RCC 7860 (cell line): ENCODE measurements at places on chromosomes 2 and 18.

DNA sequence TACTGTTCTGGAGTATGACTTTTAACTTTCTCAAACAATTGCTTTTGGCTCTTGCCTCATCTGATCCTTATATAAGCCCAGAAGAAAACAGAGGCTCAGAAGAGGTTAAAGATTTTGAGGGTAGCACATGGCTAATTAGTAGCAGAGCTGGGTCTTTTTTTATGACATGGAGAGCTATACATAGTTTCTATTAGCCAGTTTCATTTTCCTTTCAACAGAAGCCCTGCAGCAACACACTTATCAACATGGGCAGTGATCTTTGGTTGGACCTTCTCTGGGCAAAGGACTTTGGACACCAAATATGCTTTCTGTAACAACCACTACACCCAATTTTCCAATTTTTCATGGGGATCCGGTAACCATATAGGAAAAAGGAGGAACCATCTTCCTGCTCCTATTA, 64.9 kb downstream of the NCKAP5 start:
- no peak for DNase-seq

DNA sequence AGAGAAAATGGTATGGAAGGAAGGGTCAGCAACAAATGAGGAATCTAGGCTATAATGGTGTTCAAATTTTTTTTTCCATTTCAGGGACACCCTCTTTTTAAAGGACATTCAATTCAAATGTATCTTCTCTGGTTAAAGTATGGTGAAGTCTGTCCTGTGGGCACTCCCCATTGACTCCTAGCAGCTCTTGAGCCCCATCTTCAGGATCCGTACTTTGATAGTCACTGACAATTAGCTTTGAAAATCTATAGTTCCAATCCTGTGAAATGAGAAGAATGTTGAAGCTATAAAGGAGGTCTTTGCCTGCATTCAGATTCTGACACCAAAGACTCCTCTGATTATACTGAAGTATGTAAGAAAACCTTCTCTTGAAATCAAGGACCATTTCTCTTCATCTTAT, 43.3 kb downstream of the KCNH7 start:
- DNase-seq = no peak

GRCh38 chr18:70627182-70627802, 338.4 kb downstream of the SOCS6 start:
- no peak for DNase-seq

- peak; percentile 22 for DNase-seq
Observed at GRCh38 chr2:64018701-64019082, 536 bp downstream of the VPS54 start.

DNA sequence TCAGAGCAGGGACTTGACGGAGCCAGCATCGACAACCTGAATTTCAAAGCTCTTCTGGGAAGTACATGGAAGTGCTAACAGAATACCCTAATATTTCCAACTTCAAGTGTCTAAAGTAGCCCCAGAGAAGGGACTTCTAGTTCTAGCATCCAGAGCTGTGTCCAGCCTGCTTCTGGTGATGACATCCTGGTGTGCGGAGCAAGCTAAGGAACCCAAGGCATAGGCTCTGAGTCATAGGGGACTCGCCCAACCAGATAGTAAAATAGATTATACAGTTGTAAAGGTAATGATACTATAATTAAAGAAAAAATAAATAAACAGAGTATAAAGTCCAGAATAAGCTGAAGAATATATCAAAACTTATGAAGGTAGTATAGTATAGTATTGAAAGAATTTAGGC, 108.1 kb upstream of the SERPINE2 start:
- DNase-seq = no peak

DNA sequence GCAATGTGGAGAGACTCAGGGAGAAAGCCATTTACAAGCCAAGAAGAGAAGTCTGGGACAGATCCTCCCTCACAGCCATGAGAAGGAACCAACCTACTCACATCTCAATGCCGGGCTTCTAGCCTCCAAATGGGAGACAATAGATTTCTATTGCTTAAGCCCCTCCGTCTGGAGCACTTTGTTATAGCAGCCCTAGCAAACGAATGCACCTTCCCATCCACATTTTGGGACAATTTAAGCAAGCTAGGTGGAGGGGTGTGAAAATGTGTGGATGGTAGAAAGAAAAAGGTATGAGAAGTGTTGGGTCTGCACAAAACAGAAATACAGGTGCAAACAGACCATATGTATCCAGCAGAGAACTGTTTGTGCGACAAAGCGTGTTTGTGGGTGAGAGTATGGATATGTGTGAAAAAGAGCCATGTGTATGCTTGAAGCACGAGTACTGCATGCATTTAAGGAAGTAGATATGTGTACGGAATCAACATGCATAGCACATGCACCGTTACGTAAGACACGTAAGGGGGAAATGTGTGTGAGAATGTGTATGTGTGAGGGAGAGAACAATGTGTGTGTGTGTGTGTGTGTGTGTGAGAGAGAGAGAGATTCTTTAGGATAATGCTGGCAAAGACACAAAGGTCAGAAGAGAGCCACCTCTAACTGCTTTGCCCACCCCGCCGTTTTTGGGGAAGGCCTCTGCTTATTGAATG, 13.1 kb upstream of the E2F6 start:
- no peak for DNase-seq

- DNase-seq = no peak
Observed at GRCh38 chr2:32752205-32752604, 124.4 kb downstream of the TTC27 start.

- peak; percentile 30 for DNase-seq
Observed at GRCh38 chr2:77155511-77155910, 366.7 kb downstream of the LRRTM4 start.

GRCh38 chr18:71951001-71951400, 593.1 kb downstream of the CBLN2 start:
- DNase-seq = no peak

DNA sequence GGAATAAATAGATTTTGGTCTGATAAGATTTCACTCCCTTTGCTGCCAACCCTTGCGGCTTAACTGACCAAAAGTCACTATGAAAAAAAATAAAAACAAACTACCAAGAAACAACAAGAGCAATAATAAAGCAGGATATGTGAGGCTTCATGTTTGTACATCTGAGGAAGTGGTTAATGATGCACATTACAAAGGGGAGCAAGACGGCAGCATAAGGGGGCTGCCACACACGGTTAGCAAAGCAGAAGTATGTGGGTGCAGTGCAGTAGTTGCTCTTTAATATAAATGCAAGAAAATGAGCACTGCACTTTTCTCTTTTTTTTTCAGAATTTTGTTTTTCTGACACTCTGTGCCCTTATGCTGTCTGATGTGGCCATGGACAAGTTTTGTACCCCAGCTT, 377.1 kb upstream of the CNTNAP5 start:
- no peak for DNase-seq

DNA sequence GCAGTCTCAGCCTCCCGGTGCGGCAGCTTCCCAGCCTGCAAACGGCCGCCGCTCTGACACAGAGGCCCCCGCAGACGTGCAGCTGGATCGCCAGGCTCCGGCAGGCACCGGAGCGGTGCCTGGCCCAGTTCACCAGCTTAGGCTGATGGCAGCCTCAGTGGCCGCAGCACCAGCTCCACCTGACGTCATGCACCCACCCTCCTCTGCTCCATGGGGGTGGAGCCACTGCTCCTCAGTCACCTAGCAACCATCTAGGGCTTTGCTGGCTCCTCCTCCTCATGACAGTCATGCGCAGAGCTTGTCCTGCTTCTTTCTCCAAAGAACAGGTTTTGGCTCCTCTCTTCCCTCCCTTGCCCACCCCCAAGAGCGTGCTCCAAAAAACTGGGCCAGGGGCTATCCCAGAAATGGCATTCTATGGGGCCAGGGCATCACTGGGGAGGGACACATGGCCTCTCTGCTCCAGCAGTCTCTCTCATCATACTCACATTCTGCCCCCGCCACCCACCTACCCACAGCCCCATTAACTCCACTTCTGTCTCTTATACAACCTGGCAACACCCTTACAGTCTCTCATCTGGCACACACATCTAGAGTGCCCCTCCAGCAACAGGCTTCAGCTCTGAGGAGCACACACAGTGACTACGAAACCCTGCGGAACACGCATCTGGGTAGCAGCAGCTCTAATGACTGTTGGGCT, 5.5 kb downstream of the DCTN1 start:
- DNase-seq = no peak

DNA sequence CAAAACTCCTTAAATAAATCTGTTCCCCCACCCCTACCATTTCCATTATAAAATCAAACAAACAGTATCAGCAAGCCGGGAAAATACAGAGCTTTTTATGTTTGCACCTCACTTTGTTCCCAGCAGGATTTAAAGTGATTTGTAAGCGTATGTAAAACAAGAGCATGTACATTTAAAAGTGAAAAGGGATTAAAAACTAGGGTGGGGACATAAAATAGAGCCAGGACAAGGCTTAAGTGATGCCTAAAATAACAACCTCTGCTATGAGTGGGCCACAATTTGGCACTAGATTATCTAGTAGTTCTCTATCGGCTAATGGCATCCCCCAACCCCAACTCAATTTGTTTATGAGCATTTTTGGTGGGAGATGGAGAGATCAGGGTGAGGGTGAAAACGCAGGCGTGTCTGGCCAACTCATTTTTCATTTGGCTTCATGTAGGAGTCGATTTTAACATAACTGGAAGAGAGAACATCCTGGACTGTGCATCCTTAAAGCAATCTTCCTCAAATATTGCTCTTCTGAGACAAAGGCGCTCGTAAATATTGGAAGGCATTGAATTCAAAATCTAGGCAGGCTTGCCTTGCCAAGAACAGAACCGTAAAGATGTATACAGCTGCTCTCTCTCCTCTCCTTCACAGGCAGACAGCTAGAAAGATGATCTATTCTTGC, 34.5 kb upstream of the TSPYL6 start:
- DNase-seq = no peak

DNA sequence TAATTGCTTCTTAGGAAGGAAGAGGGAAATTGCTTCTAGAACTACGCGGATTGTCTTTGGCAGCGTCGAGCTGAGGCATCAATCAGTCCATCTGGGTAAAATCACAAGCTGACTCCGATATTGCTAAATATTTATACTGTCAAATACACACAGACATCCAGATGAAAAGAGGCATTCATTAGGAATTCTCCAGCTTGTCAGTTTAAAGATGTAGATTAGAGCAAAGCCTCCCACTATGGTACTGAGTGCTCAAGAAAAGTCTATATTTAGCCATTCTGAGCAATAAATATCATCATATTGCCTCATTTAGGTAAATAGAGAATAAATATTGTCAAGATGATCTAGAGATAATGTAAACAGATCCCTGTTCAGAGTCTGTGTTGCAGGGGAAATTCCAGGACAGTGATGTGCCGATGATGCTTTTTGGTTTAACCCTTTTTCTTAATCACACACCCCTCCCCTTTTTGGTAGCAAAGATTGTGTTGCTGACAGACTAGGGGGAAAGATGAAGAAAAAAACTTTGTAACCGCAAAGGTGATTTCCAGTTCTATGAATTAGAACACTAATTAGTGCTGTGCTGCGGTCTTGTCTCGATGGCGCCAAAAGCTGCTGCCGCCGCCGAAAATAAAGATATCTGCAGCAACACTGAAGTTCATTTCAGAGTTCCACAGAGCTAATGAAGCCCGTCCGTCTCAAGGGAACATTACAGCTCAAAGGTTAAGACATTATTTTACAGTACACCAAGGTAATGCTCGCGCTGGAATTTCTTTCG, 171.8 kb downstream of the PTGR3 start:
- DNase-seq = no peak

DNA sequence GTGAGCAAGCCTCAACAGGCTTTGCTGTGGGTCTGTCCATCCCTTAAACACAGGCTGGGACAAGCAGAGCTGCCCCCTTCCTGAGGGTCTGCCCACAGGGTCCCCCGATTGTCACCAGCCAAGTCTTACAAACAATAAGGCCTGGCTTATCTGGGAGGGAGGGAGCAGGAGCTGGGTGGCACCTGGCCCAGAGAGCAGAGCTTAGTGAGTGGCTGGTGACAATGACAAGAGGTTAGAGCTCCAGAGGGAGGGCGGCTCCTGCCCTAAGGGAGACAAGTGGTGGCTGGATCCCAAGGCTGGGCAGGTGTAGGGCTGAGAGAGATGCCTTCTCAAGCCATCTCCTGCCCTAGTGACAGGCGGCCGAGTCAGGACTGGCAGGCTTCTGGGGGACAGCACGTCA, 125.5 kb downstream of the KLHL29 start:
- DNase-seq = no peak

- no peak for DNase-seq
Observed at GRCh38 chr2:119119999-119120756, 38.4 kb downstream of the C1QL2 start.

DNA sequence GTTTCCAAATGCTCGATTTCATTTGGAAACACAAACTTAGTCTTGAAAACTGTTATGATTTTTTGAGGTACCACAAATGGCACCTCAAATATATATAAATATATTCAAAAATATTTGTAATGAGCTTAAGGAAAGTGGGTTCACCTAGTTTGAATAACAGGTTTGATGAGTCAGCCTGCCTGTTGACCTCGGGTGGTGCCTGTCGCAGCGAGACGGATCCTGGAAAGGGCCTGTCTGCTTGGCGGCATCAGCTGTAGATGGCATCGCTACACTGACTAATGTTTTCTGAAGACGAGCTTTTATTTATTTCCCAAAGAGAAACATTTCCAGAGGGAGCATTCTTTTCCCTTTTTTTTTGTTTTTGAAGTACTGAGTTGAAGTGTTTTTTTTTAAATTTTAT, 6.9 kb downstream of the ALLC start:
- DNase-seq = no peak

DNA sequence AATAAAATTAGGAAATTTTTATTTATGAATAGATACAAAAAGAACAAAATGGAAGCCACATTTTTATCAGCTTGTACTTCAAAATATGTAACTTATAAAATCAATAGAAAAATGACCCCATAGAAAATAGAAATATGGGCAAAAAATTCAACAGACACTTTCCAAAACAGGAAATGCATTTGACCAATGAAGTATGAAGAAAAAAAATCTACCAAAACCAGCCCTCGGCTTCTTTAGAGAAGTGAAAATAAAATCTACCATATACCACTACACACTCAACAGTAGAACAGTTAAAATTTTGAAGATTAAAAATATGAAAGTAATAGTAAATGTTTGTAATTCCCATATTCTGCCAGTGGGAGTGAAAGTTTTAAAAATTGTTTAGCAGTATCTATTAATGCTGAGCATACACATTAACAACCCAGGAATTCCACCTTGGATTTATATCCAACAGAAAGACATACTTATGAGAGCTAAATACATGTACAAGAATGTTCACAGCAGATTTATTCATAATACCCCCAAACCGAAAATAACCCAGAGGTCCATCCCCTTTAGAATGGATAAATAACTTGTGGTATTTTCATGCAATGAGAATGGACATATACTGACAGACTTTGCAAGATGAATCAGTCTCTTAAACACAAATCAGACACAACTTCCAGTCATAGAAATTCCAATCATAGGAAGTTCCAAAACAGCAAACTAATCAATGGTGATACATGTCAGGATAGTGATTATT, 318.0 kb downstream of the FIGN start:
- DNase-seq = no peak

- DNase-seq = no peak
Observed at GRCh38 chr2:145040433-145040832, 520.5 kb upstream of the ZEB2 start.

- peak; percentile 47 for DNase-seq
Observed at GRCh38 chr2:126719833-126720351, 63.9 kb downstream of the GYPC start.

DNA sequence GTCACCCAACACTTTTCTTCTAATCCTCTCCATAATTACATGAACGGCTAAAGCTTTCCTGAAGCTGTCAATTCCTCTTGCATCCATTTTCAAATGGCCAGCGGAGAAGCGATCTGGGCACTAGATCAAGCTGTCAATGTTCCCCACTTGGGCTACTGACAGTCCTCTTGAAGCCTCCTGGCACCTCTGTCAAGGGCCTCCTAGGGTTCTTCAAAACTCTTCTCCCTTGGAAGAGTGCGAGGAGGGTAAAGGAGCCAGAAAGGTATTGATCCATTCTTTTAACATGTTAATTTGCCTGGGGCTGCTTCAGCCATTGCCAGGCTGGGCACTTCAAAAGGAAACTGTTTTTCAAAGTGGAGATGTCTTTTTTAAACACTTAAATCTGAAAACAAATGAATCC, 19.8 kb downstream of the EPHA4 start:
- DNase-seq = no peak
